Stimulated activated CD4-positive, alpha-beta T cell treated with anti-CD3 and anti-CD28 coated beads, Interleukin-1b, Interleukin-23, amount 100 ng/mL, for 1 hour (primary cell): ENCODE measurements at places on chromosomes 4 and X.

DNA sequence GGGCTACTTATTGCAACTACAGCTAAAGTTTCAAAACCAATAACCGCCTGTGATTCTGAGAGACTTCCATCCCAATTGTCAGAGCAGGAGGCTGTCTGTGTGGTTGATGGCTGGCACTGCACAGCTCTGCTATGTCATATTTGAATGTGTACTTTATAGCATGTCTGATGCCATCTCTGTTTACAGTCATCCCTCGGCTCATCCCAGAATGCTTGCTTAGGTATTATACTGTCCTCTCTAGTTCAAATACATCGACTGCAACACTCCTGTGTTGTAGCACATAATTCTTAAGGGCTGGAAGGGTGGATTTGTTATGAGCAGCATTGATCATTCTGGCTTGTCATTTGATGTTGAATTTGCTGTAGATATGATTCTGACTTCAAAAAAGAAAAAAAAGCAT, 1617.5 kb upstream of the TENM3 start:
- no peak for DNase-seq

GRCh38 chrX:57596516-57596915, 4.7 kb downstream of the ZXDB start:
- no peak for DNase-seq

- DNase-seq = no peak
These were observed 183.9 kb downstream of the CPEB2 start for GRCh38 chr4:15186149-15186548.

GRCh38 chr4:101693842-101694398, 96.6 kb upstream of the BANK1 start:
- no peak for DNase-seq

- DNase-seq = no peak
These were observed 1.5 kb downstream of the ZNF718 start for GRCh38 chr4:125833-126232.

- DNase-seq = no peak
These were observed 39.7 kb upstream of the CXorf51A start for GRCh38 chrX:146854281-146854680.

DNA sequence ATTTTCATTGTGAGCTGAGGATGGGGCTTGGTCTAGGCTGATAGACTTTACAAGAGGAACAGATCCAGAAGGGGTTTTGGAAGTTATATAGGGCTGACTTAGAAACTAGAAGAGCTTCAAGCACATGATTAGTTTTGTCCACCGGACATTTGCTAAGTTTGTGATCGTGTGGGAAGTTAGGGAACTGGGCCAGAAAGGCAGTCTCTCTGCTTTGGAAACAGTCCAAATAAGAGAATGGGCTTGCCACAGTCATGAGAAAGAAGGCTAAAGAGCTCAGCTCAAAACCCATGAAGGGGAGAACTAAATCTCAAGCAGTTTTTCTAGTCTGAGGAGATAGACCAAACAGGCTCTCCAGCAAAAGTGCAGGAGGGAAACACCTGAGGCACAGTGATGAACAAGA, 67.8 kb downstream of the ZNF674 start:
- no peak for DNase-seq
